ENCODE measurements at places on chromosomes 6 and 20. TPM values are rescaled to one million over a fixed set of nuclear protein-coding genes. Genes with fewer than 3 reads are reported as not detected.

KCNK16 gene
- total RNA-seq: not detected

OXT gene
- 1.2 TPM for total RNA-seq

SPTLC3 gene
- total RNA-seq: 2.0 TPM

- H3K27me3 ChIP-seq: no peaks in the 10 kb centered on the region
- no peaks in the 10 kb centered on the region for H3K36me3 ChIP-seq
- no peak overlapping the region for H3K4me3 ChIP-seq
- DNase-seq: no peak
Measured at GRCh38 chr20:56458206-56458821, 10.1 kb upstream of the RTF2 start.

DNA sequence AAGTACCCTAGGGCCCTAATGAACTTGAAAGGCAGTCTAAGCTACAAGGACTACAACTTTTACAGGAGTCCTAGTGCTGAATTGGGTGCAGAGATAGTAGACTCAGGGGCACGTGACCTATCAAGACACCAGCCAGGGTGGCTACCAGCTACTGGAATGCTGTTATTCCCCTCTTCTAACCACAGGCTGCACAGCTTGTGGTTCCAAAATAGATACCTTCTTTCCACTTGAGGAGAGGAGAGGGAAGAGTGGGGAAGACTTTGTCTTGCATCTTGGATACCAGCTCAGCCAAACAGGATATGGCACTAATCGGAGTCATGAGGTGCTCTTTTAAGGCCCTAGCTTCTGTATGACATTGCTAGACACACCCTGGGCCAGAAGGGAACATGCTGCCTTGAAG lies 60.0 kb upstream of the MTRF1L start:
- H3K36me3 ChIP-seq: peaks cover 8% of the 10 kb centered on the region
- no peak for DNase-seq
- H3K27me3 ChIP-seq: peaks cover 21% of the 10 kb centered on the region
- no peaks in the 10 kb centered on the region for H3K4me1 ChIP-seq
- H3K4me3 ChIP-seq: no peak overlapping the region
- no peak overlapping the region for H3K27ac ChIP-seq

- H3K36me3 ChIP-seq: peaks cover 14% of the 10 kb centered on the region
- no peak for DNase-seq
- no peak overlapping the region for H3K27ac ChIP-seq
- H3K4me3 ChIP-seq: no peak overlapping the region
Measured at GRCh38 chr20:49851231-49851705, 38.6 kb downstream of the SLC9A8 start.

DNA sequence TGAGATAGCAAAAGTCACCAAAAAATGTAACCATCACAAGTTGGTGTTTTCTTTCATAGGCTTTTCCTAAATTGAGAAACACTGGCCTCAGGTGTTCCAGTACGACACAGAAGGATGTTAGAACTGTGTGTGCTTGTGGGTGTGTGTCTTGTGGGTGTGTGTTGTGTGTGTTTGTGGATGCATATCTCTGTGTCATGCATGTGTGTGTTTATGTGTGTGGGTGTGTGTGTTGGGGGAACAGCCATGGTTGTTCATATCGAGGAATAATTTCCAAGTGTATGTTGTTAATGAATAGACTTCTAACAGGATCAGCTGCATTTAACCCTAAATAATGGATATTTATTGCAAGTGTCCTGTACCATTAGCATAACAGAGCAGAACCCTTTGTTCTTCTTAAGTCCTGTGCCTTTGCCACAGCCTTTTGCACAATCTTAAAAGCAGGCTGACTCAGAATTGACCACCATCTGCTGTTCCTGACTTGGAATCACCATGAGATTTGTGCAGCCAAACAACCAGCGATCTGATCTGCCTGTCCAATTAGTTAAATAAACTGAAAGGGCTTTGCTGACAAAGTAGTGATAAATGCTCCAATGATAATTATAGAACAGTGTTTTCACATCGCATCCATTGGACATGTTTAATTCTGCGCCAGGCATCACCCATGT lies 7.6 kb downstream of the CD93 start:
- H3K4me1 ChIP-seq: no peaks in the 10 kb centered on the region
- no peak overlapping the region for H3K27ac ChIP-seq
- H3K27me3 ChIP-seq: no peaks in the 10 kb centered on the region
- DNase-seq: no peak
- H3K36me3 ChIP-seq: no peaks in the 10 kb centered on the region
- H3K4me3 ChIP-seq: no peak overlapping the region

Measured in activated T-cell treated with anti-CD3 and anti-CD28 coated beads, Interleukin-2, amount 50 U/mL, for 72 hours (primary cell).